ENCODE measurements at places on chromosomes 13 and 19.
A peak's percentile ranks its signal among the peaks of the same experiment; 100 is the strongest.

DNA sequence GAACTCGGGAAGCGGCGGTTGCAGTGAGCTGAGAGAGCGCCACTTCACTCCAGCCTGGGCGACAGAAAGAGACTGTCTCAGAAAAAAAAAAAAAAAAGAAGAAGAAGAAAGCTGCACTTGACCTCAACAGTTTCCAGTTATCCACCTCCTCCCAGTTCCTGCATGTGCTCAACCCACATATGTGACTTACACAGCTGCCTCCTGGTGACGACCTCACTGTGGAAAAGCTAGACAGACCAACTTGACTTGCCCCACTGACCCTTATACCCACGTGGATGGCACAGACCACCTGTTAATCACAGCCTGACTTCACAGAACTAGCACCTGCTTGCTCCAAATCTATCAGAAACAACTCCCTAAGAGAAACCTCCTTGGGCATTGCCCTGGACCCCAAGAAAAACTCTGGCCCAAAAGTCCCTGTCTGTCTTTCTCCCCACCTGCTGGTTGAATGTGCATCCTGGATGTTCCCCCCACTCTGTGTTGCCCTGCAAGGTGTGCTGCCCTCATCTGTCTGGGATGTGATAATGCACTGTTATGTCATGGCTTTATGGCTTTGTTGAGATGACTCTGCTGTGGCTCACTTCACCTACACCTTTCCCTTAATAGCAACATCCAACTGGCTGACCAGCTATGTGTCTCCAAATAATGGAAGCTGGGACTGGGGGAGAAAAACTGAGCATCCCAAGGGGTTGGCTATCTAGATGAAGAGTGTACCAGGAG is 2.8 kb downstream of the ZNF20 start:
- peak; percentile 73 for DNase-seq

DNA sequence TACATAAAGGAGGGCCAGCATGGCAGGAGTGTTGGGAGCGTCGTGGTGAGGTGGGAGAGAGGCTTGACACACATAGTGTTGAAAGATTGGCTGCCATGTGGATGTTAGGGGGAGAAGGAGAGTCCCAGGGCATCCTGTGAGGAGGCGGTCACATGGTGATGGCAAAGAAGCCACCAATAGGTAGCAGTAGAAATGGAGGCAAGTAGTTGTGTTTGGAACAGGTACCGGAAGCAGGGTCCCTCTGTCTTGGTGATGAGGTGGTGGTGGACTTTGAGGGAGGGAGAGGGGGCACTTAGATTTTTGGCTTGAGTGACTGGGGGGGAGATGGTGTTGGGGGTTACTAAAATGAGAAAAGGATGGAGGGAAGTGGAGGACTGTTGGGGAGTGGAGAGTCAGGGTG is 193.2 kb upstream of the RNF113B start:
- no peak for DNase-seq

DNA sequence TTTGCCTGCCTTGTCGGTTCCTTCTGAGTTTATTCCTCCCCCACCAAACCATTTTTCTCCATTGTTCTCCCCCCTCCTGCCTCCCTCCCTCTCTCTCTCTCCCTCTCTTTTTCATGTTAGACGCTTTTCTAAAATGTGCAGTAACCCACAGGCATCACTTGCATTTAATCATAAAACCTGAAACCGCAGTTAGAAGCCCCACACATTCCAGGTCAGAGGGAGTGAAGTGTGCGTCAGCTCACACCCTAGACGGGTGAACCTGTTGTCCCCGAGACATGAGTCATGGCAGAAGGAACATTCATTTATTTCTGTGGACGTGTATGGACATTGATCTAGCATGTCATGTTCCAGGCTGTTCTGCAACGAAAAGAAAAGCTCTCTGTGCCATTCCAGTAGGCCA is 19.9 kb downstream of the ONECUT3 start:
- no peak for DNase-seq

DNA sequence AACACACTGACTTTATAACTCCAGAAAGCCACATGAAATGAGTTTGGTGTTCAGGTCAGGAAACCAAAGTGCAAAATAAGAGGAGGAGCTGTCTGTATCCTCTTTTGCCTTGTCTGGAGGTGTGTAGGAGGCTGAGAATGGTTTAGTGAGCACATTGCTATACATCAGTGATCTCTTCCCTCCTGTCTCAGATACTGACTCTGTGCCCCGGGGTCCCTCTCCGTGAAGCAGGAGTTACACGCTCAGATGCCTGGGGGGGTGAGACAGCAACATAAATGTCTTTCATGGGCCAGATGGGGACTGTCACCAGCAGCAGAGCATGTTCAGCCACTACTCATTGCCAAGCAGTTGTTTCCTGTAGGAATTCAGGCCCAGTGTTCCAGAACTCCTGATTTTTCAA is 285.4 kb downstream of the ATP8A2 start:
- DNase-seq, result no peak

GRCh38 chr19:855566-856120 is 3.5 kb downstream of the ELANE start:
- no peak for DNase-seq

GRCh38 chr13:24043590-24044350 is 116.8 kb upstream of the SPATA13 start:
- DNase-seq, result no peak

GRCh38 chr13:103810026-103810425 is 743.8 kb upstream of the SLC10A2 start:
- DNase-seq, result no peak

GRCh38 chr13:82905071-82905470 is 977.2 kb downstream of the SLITRK1 start:
- DNase-seq, result no peak

DNA sequence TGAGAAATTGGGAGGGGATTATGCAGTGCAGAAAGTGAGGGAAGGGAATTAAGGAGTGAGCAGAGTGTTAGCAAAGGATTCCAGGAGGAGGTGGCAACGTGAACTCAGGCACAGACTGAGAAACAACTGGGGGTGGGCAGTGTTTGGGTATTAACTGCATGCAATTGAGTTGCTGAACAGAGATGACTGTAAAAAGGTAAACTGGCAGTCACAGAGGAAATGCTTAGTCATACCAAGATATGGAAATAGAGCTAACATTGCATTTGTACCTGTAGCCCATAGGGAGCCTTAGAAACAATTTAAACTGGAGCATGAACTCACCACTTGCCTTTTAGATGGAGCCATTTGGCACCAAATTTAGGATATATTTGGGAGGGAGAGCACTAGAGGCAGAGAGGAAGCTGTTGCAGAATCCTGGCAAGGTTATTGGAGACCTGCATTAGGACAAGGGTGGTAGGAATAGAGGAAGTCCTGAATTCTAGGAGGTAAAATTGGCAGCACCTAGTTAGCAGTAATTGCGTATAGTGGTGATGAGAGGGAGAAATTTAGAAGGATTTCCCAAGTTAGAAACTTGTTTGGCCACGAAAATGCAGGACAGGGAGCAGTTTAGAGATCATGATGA is 100.6 kb upstream of the FRY start:
- peak; percentile 18 for DNase-seq

DNA sequence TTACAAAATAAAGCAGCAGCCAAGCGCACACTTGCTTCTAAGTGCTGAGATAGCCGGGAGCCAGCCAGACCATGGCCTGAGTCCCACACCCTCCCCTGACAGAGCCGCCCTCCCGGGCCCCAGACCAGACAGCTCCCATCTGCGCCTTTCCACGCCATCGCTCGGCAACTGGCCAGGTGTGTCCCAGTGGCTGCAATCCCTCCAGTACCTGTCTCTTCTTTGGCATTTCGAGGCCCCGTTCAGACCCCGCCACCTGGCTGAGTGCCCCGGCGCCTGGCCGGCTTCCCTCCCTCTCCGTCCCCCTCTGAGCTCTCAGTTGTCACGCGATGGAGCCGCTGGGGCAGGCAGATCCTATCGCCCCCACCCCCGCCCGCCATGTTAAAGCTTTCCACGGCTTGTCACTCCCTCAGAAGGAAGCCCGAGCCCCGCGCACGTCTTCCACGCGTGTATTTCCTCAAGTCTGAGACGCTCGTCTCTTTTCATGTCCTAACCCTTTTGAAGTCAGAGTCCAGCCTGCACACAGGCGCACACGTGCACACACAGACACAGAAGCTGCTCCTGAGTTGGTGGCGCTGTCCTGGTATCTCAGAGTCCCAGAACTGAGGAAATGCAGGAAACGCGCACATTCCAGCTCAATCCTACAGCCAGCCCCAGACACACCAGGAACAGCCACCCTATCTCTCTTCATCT is 7.9 kb downstream of the MLLT1 start:
- DNase-seq, result no peak

DNA sequence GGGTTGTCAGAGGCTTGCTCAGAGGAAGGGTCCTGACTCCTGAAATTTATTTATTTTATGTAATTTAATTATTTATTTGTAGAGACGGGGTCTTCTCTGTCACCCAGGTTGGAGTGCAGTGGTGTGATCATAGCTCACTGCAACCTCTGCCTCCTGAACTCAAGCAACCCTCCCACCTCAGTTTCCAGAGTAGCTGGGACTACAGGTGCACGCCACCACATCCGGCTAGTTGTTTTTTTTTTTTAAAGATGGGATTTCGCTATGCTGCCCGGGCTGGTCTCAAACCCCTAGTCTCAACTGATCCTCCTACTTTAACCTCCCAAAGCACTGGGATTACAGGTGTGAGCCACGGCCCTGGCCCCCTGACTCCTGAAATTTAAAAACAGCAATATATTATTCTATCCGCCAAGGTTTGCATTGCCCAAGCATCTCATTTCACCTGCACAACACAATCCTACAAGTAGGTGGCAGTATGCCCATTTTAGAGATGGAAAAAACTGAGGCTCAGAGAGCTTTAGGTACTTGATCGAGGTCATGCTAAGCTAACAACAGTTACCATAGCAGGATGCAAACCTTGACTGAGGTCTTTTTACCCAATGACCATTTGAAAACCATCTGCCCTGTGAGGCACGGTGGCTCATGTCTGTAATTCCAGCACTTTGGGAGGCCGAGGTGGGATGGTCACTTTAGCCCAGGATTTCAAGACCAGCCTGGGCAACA is 18.1 kb downstream of the ARHGEF18 start:
- DNase-seq, result peak; percentile 38

DNA sequence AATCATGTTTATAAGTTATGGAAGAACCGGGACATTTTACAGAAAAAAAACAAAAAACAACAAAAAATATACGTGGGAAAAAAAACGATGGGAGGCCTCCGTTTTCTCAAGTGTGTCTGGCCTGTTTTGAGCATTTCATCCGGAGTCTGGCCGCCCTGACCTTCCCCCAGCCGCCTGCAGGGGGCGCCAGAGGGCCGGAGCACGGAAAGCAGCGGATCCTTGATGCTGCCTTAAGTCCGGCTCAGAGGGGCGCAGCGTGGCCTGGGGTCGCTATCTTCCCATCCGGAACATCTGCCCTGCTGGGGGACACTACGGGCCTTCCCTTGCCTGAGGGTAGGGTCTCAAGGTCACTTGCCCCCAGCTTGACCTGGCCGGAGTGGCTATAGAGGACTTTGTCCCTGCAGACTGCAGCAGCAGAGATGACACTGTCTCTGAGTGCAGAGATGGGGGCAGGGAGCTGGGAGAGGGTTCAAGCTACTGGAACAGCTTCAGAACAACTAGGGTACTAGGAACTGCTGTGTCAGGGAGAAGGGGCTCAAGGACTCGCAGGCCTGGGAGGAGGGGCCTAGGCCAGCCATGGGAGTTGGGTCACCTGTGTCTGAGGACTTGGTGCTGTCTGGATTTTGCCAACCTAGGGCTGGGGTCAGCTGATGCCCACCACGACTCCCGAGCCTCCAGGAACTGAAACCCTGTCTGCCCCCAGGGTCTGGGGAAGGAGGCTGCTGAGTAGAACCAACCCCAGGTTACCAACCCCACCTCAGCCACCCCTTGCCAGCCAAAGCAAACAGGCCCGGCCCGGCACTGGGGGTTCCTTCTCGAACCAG is 1.8 kb upstream of the APOE start:
- peak; percentile 91 for DNase-seq

DNA sequence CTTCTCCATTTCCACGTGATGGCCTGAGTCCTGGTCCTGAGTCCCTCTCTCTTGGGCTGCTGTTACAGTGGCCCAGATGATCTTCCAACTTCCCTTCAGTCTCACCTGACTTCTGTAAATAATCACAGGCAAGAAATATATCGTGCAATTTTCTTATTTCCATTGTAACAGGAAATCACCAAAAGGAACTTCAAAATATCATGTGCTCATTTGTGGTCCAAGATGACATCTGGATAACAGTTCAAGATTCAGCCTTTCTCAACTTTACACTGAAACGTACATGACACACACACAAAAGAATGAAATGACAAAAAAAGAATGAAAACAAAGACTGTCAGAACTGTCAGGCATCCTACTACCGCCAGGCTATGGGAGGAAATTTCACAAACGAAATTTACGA is 22.0 kb upstream of the RAP2A start:
- DNase-seq, result no peak

GRCh38 chr19:47428177-47428894 is 9.0 kb upstream of the MEIS3 start:
- DNase-seq, result peak; percentile 100

DNA sequence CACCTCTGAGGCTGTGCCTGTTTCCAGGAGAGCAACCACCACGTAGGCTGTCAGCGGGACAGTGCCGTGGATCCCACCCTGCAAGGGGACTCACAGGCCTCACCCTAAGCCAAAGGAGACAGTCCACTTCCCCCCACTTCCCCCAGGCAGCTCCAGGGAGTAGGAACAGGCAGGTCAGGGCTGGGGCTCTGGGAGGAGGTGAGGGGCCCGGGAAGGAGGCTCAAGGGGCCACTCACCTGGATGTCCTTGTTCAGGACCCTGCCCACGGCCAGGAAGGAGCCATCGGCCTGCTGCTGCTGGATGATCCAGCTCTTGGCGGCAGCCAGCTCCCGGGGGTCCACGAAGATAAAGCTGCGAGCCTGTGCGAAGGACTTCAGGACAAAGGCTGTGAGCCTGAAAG is 25.6 kb downstream of the F2RL3 start:
- DNase-seq, result no peak

DNA sequence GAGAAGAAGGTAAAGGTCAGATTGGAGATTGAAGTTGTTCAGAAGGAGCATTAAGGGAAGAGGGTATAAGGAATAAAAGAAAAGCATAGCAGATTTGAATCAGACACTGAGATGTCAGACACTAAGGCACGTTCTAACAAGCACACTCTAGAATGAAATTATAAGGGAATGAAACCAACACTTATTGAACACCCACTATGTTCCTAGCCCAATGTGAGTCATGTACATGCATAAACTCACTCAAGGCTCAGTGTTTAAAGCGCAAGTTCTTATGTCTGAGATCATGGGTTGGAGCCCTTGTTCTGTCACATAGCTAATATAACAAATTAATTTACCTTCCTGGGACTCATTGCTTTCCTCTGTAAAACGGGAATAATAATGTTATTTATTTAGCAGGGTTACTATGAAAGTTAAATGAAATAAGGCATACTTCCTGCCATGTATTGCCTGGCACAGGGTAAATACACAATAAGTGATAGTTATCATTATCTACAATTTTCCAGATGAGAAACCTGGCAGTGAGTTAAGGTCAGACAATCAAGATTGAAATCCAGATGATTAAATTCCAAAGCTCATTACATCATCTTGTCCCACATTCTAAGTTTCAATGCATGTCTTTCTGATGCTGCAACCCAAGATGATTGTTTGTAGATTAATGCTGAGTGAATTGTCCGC is 68.3 kb upstream of the DACH1 start:
- DNase-seq, result peak; percentile 23

- no peak for DNase-seq
These were observed 17.8 kb downstream of the HCN2 start for GRCh38 chr19:607301-608154.

Data from OCI-M1 (cell line).